NCI-H2081 (cell line): ENCODE measurements at places on chromosomes 4 and X.

- no peak for DNase-seq
Observed at GRCh38 chr4:165204462-165204830, 2.9 kb upstream of the KLHL2 start.

GRCh38 chr4:94348666-94349065 lies 6.0 kb upstream of the HPGDS start:
- no peak for DNase-seq

GRCh38 chr4:20916106-20916505 lies 215.8 kb downstream of the PACRGL start:
- no peak for DNase-seq

DNA sequence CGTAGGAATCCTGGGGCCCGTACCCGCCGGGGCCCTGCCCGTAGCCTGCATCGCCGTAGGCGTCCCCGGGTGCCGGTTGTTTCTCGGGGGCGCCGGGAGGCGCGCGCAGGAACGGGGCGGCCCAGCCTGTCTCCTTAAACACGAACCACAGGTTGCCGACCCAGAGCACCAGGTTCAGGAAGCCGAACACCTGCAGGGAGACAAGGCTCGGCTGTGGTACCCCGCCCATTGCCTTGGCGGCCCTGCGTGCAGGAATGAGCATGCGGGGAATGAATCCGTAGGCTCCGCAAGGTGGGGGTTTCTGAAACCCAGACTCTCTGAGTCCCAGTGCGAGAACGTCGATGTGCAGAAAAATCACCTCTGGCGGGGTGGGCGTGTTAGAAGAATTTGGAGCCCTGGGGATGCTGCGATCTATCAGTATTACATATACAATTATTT lies 5.4 kb upstream of the PRICKLE3 start:
- no peak for DNase-seq

DNA sequence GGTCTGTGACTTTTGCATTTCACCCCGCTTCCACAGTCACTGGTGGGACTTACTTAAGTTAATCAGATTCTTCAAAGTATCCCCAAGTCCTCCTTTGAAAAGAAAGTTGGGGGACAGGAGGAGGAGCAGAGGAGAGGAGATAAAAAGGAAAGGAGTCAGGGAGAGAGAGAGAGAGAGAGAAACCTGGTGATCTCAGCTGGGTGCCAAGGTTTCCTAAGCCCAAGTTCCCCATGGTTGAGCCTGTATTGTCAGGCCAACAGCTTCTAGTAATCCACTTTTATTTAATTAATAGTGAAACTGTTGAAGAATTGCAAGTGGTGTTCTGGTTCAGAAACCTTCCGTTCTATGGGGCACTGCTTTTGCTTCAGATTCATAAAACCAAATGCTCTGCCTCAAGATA lies 91.6 kb downstream of the AR start:
- no peak for DNase-seq

- no peak for DNase-seq
Observed at GRCh38 chrX:87578978-87579377, 61.4 kb downstream of the KLHL4 start.

GRCh38 chr4:19285146-19285545 lies 966.6 kb upstream of the SLIT2 start:
- DNase-seq, result no peak

DNA sequence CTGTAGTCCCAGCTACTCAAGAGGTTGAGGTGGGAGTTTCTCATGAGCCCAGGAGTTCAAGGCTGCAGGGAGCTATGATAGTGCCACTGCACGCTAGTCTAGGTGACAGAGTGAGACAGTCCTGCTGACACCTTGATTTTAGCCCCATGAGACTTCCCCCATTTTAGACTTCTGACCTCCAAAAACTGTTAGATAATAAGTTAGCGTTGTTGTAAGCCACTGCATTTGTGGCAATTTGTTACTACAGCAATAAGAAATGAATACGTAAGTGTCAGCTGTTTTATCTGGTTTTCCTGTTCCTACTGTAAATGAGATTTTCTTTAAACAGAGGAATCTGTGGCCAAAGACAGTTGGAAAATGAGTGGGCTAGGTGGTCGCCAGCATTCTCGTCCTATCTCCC lies 83.9 kb downstream of the ARHGAP10 start:
- DNase-seq, result no peak

GRCh38 chrX:153507484-153508178 lies 9.8 kb upstream of the ATP2B3 start:
- peak; percentile 69 for DNase-seq

- DNase-seq, result peak; percentile 75
Observed at GRCh38 chr4:56622176-56622575, 58.9 kb downstream of the HOPX start.

DNA sequence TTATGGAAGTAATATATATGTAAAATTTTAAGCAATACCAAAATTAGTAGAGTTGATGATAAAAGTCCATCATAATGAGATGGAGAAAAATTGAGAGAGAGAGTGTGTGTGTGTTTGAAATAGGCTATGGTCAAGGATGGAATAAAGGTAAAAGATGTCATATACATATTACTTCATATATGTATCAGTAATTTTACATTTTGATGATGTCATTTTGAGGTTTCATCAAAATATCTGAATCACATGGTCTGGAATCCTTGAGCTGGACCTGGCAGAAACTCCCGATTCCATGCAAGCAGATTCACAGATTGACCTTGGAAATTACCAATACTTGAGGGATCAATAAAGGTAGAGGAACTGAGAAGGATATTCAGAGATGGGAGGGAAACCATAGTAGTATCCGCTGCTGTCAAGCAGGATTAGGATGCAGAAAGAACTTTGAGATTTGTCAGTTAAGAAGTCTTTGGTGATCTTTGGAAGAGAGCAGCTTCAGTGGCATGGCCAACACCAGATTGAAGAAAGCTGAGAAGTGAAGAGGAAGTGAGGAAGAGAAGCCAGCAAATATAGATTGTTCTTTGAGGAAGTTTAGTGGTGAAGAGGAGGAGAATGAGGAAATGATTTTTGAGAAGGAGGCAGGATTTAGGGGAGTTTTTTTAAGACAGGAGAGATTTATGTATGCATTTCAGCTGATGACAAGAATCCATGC lies 21.5 kb downstream of the DNAAF6 start:
- DNase-seq, result no peak

GRCh38 chr4:31655328-31655727 lies 935.2 kb downstream of the PCDH7 start:
- DNase-seq, result no peak

DNA sequence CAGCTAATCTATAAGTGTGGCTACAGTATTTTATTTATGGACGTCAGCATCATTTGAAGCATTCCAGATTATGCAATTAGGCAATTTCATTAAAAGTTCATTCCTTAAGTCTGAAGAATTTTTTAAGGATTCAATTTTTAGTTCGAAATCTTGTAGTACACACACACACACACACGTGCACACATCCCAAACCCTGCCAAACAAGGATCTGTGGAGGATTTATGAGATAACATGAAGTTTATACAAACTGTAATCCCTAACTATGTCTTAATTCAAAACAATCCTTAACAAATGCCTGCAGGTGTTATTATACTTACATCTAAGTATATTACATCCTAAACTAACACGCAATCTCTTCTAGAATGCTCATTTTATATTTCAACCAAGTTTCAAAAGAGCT lies 105.8 kb downstream of the ELOVL6 start:
- no peak for DNase-seq

DNA sequence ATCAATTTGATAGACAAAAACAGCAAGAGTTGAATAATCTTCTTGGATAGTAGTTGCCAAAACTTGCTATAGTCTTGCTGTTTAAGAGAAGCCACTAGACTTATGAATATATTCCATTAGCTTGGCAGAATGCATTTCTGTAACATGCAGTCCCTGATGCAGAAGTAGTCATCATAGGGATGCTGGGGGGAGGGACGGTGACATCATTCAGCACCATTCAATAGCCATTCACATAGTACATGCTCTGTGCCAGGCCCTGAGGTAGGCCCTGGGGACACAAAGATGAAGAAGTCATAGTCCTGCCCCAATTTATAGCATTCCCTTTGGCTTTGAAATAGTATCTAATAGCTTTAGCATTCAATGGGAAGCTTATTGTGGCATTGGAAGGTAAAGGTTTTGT lies 185.5 kb upstream of the AFF2 start:
- peak; percentile 20 for DNase-seq

DNA sequence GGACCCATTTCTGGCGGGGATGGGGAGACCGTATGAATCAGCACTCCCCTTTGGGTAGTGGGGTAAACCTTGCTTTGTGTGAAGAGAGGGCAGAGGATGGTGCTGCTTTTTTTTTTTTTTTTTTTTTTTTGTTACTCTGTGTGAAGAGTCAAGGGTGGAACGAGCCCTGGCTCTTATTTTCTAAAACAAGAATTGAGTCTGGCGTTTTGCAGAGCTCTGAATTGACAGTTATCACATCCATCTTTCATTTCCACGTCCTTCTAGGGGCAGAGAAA lies 1.2 kb downstream of the SLAIN2 start:
- DNase-seq, result no peak

- DNase-seq, result no peak
Observed at GRCh38 chr4:87074121-87074488, 139.3 kb downstream of the AFF1 start.

GRCh38 chrX:98717970-98718369 lies 1692.1 kb downstream of the PCDH19 start:
- DNase-seq, result no peak

DNA sequence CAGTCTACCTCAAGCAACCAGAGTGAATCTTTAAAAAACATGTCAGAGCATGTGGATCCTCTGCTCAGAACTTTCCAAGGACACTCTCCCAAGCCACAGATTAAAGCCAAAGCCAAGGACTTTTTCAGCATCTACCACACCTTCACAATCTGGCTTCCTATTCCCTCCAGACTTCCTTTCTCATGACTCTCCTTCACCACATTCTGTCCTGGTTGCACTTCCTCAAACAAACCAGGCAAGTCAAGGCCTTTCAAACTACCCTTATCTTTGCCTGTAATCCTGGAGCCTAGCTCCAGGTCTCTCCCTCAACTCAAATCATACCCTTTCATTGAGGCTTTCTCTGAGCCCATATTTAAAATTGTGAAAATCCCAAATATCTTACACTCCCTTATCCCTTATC lies 191.6 kb upstream of the GALNTL6 start:
- no peak for DNase-seq

- no peak for DNase-seq
Observed at GRCh38 chr4:108738003-108738706, 24.7 kb downstream of the ETNPPL start.

GRCh38 chr4:173990126-173990868 lies 293.2 kb downstream of the FBXO8 start:
- peak; percentile 4 for DNase-seq

- DNase-seq, result no peak
Observed at GRCh38 chr4:157885811-157886210, 287.0 kb downstream of the GASK1B start.

DNA sequence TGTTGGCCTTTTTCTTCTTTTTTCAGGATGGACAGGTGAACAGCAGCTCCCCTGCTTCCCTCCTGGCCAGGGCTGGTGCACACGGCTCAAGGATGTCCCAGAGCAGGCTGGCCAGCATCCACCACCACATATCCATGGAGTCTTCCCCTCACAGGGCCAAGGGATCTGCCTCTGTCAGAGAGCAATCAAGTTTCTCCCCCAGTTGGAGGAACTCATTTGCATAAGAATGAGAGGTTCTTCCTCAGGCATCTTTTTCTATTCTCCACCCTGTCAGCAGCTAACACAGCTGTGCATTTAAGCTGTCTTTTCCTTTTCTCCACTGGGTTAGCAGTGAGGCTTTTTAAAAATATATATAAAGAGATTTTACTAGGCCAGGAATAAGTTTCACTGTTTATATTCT lies 143.8 kb downstream of the ANAPC10 start:
- DNase-seq, result no peak

DNA sequence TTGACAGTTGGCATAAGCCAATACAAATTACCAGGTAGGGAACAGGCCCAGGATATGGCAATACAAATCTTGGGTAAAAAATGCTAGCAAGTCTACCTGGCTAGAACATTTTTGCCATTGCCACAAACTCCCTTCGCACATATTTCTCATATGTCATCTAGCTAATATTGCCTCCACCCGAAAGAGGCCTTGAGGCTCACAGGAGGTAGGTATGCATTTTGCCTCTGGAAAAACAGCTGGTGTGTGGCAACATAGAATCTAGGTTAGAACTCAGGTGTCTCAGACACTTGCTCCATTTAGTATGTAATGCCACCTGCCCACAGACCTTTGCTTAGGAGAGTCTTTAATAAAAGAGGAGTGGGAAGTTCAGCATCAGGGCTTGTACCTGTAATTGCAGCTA lies 16.3 kb upstream of the RAPGEF2 start:
- DNase-seq, result no peak

DNA sequence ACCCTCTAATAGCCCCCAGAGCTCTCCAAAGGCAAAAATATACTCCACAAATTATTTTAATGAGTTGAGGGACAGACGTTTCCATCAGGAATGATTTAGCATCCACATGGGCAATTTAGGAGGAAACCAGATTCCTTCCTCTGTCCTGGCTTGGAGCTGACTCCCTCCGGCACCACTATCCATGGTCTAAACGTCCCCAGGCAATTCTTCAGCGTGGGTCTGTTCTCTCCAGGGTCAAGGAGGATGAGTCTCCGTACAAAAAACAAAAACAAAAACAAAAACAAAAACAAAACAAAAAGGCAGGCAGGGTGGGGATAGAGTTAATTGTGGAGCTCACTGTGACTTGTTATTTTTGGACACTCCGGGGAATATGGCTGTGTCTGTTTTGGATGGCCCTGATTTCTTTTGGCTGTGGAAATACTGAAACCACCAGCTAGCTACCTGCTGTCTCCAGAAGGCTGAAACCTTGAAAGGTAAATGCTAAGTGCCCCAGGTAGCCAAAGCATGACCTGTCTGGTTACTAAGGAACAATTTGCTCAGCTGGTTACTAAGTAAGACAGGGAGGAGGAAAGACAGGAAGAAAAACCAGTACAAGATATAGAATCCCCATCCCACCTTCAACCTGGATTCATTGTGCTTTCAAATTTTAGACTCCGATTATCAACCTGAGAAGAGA lies 419.1 kb upstream of the LCORL start:
- DNase-seq, result peak; percentile 23

- DNase-seq, result no peak
Observed at GRCh38 chr4:8359193-8359592, 81.3 kb downstream of the ACOX3 start.

DNA sequence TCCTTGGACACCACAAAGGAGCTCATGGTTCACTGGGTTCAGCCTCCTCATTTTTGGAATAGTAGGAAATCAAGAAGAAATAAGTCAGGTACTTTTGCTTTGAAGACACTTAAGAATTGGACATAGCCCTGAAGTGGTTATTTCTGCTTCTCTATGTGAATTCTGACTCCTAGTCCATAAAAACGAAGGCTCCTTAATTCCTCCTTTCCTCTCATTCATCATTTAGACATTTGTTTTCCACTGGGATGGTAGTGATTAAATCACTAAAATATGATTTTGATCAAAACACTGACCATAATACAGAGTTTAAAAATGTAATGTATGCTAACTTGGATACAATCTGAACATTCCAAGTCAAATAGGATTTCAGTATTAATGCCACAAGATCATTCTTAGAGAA lies 34.7 kb upstream of the CYP2U1 start:
- DNase-seq, result no peak

DNA sequence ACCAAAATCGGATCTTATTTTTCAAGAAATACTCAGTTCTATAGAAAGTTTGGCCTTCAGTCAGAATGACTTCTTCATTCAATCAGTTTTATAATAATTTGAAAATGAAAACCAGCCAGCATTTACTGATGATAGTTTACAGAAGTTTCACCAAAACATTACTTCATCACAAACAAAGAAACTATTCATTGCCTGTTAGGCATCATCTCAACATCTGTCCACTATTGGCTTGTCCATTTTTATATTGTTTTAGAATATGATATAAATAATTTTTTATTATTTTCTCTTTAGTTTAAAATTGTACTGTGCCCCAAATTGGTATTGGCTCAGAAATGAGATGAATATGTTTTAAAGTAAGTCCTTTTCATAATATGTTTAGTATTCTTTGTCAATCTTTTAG lies 38.4 kb downstream of the FAT4 start:
- DNase-seq, result no peak
